ENCODE measurements at places on chromosomes 13 and 19. TPM values are rescaled to one million over a fixed set of nuclear protein-coding genes. Genes with fewer than 3 reads are reported as not detected.

DNA sequence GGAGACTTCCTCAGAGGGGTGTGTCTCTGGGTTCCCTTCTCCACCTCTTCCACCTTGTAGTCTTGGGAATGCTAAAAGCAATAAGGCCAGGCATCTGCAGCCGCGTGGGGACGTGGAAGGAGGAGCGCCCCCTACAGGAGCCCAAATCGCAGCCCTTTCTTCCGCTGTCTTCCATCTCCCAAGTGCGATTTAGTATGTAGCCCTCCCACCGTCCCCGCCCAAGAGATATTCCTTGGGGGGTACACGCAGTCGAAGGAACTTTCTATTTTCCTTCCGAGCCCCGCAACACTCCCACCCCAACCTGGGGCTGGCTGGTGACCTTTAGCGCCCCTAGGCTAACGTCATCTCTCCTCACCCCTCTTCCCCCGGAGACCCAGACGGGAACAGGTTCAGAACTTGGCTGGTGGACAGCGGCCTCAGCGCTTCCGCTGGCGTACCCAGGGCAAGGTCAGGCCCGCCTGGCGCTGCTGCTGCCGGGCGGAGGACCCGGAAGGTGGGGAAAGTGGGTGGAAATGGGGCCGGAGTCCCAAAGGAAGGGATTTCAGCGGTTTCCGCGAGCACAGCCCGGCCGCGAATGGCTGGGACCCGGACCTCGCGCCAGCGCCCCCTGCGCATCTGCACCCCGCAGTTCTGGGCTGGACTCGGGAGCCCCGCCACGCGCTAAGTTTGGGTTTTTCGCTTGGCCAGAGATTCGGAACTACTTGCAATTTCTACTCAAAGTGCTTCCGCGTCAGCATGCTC lies 2.1 kb upstream of the PCDH8 start:
- peaks cover 45% of the 10 kb centered on the region for H3K4me1 ChIP-seq
- no peaks in the 10 kb centered on the region for H3K36me3 ChIP-seq
- H3K4me3 ChIP-seq, result peak overlapping the region; percentile 72
- H3K27me3 ChIP-seq, result peaks cover 29% of the 10 kb centered on the region
- H3K27ac ChIP-seq, result peak overlapping the region; percentile 68

Gene ZNF230
- total RNA-seq, result 3.2 TPM

DNA sequence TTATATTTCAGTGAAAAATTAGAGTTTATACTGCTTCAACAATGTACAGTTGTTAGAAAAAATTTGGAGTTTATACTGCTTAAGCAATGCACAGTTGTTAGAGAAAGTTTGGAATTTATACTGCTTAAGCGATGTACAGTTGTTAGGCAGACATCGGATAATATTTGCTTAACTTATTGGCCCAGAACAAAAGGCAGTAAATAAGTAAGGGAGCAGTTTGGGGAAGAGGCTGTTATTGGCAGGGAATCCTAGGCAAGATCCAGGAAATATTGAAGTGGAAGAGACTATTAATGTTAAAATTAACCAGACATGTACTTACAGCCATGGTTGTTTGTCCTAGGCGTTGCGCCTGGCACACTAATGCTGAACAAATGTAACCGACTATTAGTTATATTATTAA lies 166.9 kb downstream of the GPC5 start:
- H3K4me3 ChIP-seq, result no peak overlapping the region
- no peak overlapping the region for H3K27ac ChIP-seq
- no peaks in the 10 kb centered on the region for H3K4me1 ChIP-seq
- no peaks in the 10 kb centered on the region for H3K36me3 ChIP-seq
- no peak for DNase-seq

DNA sequence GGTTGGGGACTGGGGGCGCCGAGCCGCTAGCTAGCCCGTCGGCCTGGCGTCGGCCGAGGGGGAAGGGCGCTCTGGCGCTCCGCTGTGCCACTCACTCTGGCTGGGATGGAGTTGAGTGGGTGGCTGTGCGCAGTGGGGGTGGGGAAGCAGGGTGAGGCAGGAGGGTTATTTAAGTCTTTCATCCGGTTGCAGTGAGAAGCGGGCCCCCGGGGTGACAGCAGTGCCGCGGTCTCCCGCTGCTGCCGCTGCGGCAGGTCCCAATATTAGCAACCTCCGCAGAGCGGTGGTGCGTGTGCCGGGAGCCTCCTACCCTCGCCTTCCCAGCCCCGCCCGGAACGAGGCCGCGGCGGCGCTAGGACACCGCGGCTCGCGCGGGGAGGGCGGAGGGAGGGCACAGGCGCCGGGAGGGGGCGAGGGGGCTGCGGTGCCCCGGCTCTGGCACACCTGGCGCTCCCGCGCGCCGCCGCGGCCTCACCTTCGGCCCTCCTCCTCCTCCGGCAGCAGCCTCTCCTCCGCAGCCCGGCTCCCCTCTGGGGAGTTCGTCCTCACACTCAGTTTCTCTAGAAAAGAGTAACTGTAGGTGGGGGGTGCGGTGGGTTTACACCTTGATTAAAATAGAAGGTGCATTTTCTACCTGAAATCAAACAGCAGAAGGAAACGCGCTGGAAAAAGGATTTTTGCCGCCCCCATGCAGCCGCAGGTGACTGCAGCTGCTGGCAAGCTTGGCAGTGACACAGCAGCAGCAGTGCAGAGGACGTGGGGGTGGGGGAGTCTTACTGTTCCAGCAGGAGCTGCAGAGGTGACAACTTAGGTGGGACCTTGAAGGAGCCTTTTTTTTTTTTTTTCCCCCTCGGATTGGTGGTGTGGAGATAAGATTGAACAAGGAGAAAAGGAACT lies 4.5 kb downstream of the FGF9 start:
- H3K27me3 ChIP-seq, result peaks cover 87% of the 10 kb centered on the region
- no peaks in the 10 kb centered on the region for H3K36me3 ChIP-seq
- H3K4me3 ChIP-seq, result peak overlapping the region; percentile 77
- DNase-seq, result peak; percentile 47
- H3K4me1 ChIP-seq, result peaks cover 34% of the 10 kb centered on the region

DNA sequence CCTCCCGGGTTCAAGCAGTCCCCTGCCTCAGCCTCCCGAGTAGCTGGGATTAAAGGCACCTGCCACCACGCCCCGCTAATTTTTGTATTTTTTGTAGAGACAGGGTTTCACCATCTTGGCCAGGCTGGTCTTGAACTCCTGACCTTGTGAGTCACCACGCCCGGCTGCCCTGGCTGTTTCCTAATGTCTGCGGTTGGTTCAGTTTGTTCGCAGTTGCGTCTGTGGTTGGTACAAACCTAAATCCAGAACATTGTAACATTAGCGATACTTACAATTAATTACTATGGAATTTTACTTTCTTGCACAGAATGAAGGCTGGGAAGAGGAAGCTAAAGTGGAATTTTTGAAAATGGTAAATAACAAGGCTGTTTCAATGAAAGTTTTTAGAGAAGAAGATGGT lies 38.1 kb downstream of the RNF17 start:
- no peaks in the 10 kb centered on the region for H3K36me3 ChIP-seq

DNA sequence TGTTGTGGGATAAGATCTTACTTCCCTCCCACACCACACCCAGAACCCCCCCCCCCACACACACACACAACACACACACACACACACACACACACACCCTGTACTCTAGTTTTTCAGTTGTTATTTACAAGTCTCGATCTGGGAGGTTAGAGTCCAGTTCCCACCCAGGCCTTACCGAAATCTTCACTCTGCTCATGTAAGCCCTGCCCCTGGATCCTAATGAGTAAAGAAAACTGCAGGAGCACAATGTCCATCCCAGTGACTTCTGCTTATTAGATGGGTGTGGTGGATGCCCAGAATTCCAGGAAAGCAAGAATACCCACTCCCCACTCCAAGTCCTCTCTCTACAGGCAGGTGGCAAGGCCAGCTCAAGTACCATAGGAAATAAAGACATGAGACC lies 23.0 kb downstream of the STARD13 start:
- no peaks in the 10 kb centered on the region for H3K27me3 ChIP-seq
- no peak overlapping the region for H3K4me3 ChIP-seq
- H3K4me1 ChIP-seq, result peaks cover 95% of the 10 kb centered on the region
- H3K27ac ChIP-seq, result no peak overlapping the region
- no peaks in the 10 kb centered on the region for H3K36me3 ChIP-seq

Gene FFAR2
- total RNA-seq, result 0.81 TPM

GRCh38 chr19:16645140-16645539 lies 14.8 kb downstream of the SMIM7 start:
- H3K4me3 ChIP-seq, result no peak overlapping the region
- H3K4me1 ChIP-seq, result no peaks in the 10 kb centered on the region
- no peak overlapping the region for H3K27ac ChIP-seq
- H3K36me3 ChIP-seq, result peaks cover 97% of the 10 kb centered on the region

- no peaks in the 10 kb centered on the region for H3K36me3 ChIP-seq
- H3K4me1 ChIP-seq, result peaks cover 13% of the 10 kb centered on the region
- H3K27me3 ChIP-seq, result no peaks in the 10 kb centered on the region
Measured at GRCh38 chr13:77928909-77929308, 10.3 kb upstream of the EDNRB start.

- no peaks in the 10 kb centered on the region for H3K27me3 ChIP-seq
- no peaks in the 10 kb centered on the region for H3K4me1 ChIP-seq
- H3K36me3 ChIP-seq, result no peaks in the 10 kb centered on the region
Measured at GRCh38 chr13:99665711-99666110, 164.4 kb downstream of the TM9SF2 start.

DNA sequence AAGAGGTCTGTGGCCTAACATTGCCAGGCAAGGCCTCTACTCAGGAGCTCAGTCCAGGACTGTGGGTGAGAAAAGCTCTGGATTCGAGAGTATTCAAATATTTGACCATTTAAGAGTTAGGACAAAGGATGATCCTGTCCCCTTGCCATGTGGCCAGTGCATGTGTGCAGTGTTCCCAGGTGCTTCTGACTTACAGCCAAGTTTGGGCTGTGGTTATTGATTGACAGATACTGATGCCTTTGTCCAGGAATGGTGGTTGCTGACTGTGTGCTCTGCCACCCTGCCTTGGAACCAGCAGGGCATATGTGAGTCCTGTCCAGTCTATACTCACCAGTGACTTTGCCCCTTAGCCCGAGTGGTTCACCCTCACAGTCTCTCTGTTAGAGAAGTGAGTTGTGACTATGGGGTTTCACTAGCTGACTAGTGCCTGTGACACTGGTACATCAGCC lies 51.9 kb downstream of the GARRE1 start:
- peaks cover 55% of the 10 kb centered on the region for H3K36me3 ChIP-seq
- no peaks in the 10 kb centered on the region for H3K27me3 ChIP-seq
- peaks cover 22% of the 10 kb centered on the region for H3K4me1 ChIP-seq
- no peak overlapping the region for H3K27ac ChIP-seq
- DNase-seq, result no peak
- H3K4me3 ChIP-seq, result no peak overlapping the region

- no peak for DNase-seq
- H3K27me3 ChIP-seq, result no peaks in the 10 kb centered on the region
- H3K36me3 ChIP-seq, result peaks cover 51% of the 10 kb centered on the region
- H3K27ac ChIP-seq, result no peak overlapping the region
Measured at GRCh38 chr19:37698216-37698615, 21.3 kb downstream of the ZNF607 start.

Gene SLITRK6
- total RNA-seq, result 1.1 TPM

- no peaks in the 10 kb centered on the region for H3K27me3 ChIP-seq
- H3K27ac ChIP-seq, result no peak overlapping the region
- no peak overlapping the region for H3K4me3 ChIP-seq
Measured at GRCh38 chr19:14354445-14354844, 26.8 kb upstream of the ADGRE5 start.

- no peak overlapping the region for H3K27ac ChIP-seq
- H3K4me3 ChIP-seq, result no peak overlapping the region
- no peaks in the 10 kb centered on the region for H3K27me3 ChIP-seq
- DNase-seq, result no peak
- H3K36me3 ChIP-seq, result no peaks in the 10 kb centered on the region
Measured at GRCh38 chr13:106407338-106407737, 128.1 kb downstream of the EFNB2 start.

- H3K4me3 ChIP-seq, result peak overlapping the region; percentile 100
- H3K27ac ChIP-seq, result no peak overlapping the region
- H3K27me3 ChIP-seq, result no peaks in the 10 kb centered on the region
- H3K36me3 ChIP-seq, result no peaks in the 10 kb centered on the region
Measured at GRCh38 chr19:40192758-40193586, 1.7 kb downstream of the MAP3K10 start.

DNA sequence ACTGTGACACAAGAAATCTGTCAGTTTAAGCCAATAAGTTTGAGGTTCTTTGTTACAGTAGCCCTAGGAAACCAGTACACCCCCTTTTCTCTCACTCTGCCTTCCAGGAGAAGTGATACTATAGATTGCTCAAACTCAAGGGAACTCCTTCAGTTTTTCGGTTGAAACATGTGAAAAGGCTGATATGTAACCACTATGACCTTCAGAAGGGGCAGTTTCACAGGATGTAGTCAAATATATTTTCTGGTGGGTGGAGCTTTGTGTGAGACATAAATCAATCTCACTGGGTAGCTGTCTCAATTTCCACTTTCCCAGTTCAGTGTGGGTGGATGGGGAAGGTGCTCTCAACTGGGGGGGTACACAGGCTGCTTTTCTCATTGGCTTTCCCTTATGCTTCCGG lies 41.7 kb downstream of the HTR2A start:
- no peak overlapping the region for H3K27ac ChIP-seq
- H3K4me3 ChIP-seq, result no peak overlapping the region
- H3K36me3 ChIP-seq, result no peaks in the 10 kb centered on the region
- no peaks in the 10 kb centered on the region for H3K4me1 ChIP-seq
- H3K27me3 ChIP-seq, result peaks cover 4% of the 10 kb centered on the region

GRCh38 chr19:6697291-6697690 lies 23.2 kb downstream of the C3 start:
- no peaks in the 10 kb centered on the region for H3K4me1 ChIP-seq
- DNase-seq, result no peak
- peaks cover 5% of the 10 kb centered on the region for H3K27me3 ChIP-seq
- H3K36me3 ChIP-seq, result no peaks in the 10 kb centered on the region
- no peak overlapping the region for H3K27ac ChIP-seq

DNA sequence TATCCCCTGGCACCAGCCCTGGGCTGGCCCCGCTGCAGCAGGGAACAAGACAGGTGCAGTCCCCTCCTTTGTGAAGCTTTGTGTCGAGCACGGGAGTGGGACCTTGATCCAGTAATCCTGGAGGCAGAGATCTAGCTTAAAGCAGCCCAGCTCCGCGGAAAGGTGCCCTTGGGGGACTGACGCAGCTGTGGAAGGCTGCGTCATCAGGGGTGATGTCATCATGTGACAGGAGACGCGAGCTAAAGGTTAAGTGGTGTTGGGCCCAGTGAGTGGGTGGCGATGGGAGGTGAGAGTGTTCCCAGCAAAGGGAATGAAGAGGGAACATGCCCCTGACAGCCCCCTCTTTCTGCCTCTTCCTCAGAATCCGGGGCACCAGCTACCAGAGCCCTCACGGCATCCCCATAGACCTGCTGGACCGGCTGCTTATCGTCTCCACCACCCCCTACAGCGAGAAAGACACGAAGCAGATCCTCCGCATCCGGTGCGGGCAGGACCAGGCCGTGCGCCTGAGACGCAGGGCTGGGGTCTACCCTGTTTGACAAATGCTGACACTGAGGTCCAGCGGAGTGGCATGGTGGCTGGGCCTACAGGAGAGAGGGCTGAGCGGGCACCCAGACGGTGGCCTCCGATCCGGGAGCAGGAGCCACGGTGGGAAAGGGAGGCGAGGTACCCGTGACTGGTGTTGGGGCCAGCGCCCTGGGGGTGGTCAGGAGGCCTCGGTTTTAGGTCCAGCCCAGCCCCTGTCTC lies 2.6 kb downstream of the LHB start:
- DNase-seq, result no peak
- H3K27me3 ChIP-seq, result peaks cover 9% of the 10 kb centered on the region
- peaks cover 21% of the 10 kb centered on the region for H3K4me1 ChIP-seq
- H3K36me3 ChIP-seq, result peaks cover 7% of the 10 kb centered on the region
- no peak overlapping the region for H3K27ac ChIP-seq
